ENCODE measurements at places on chromosomes 5 and 9.

DNA sequence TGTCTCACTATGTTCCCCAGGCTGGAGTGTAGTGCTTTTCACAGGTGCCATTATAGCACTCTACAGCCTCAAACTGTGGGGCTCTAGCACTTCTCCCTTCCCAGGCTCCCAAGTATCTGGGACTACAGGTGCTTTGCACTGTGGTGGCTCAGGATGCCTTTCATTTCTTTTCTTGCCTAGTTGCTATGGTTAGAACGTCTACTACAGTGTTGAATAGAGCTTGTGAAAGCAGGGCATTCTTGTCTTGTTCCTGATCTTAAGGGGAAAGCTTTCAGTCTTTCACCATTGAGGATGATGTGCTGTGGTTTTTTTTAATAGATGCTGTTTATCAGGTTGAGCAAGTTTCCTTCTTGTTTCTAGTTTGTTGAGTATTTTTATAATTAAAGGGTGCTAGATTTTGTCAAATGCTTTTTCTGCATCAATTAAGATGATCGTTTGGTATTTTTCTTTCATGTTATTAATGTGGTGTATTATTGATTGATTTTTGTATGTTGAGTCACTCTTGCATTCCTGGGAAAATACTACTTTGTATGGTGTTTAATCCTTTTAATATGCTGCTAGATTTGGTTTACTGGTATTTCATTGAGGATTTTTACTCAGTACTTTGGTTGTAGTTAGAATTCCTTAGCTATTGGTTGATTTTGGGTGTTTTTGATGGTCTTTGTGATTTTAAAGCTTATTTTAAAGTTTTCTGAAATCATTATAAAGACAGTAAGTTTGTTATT is 35.6 kb downstream of the GPBP1 start:
- DNase-seq: no peak

DNA sequence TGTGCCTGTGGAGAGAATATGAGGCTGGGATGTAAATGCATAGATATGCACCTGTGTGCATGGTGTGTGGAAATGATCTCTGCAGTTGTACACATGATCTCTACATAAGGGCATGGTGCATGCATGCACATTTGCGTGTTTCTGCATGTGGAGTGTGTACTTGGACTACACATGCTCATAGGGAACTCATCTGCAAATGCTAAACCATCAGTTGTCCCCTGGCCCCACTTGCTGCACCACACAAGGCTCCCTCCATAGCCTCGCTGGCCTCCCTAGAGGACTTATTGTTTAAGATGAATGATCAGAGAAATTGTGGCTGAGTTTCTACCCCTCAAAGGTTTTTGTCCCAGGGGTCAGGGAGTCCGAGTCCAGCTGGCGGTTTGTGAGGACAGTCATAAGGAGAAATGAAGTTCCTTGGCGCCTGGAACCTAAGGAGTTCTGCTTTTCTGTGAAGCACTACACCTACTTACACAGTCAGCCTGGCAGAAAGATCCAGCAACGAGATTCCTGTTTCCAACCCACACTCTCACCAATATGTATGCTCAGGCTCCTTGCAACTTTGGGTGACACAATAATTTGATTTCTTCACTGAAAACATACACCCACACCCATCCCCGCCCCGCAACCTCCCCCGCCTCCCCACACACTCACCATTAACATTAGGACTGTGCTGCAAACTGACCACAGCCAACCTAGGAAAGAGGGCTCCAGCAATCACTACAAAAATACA is 79.9 kb upstream of the CPEB4 start:
- no peak for DNase-seq

DNA sequence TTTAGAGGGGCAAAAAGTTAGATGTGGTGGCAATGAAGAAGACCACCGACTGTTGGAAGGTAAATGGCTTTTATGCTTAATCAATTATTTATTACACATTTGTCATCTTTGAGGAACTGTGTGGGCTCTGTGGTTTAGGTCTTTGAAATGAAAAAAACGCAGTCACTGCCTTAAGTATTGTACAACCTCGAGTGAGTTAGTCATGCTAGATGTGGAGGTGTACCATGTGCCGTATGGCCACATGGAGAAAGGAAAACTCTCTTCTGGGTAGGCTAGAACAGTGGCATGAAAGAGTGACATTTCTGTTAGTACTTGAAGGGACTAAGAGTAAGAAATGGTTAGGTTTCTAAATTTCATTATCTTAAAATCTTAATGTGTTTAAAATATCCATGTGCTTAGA is 166.1 kb downstream of the HACD4 start:
- DNase-seq: no peak

DNA sequence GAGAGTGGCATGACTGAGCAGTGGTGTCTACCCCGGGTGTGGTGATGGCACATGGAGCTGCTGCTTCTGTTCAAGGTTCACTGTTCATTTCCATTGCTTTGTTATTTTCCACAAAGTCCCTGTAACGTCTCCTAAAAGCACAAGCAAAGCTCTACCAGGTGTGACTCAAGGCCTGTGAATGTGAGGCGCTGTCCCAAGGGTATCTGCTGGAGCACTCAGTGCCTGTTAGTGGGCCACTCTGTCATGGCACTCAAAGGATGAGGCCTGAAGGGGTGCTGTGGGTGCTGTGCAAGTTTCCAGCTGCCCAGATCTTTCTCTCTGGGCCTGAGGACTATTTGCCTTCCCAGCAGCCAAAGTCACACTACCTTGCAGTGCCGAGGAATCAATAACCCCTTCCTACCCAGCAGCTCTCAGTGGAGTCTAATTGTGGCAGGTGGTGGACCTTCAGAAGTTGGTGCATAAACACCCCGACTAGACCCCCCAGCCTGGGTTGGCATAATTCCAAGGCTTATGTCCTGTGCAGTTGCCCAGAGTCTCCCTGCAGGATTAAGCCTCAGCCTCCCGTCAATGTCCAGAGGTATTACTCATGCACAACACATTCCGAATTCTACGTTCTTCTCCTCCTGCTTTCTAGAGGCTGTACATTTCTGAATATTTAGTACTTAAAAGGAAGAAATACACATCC is 17.4 kb upstream of the PTCH1 start:
- no peak for DNase-seq

DNA sequence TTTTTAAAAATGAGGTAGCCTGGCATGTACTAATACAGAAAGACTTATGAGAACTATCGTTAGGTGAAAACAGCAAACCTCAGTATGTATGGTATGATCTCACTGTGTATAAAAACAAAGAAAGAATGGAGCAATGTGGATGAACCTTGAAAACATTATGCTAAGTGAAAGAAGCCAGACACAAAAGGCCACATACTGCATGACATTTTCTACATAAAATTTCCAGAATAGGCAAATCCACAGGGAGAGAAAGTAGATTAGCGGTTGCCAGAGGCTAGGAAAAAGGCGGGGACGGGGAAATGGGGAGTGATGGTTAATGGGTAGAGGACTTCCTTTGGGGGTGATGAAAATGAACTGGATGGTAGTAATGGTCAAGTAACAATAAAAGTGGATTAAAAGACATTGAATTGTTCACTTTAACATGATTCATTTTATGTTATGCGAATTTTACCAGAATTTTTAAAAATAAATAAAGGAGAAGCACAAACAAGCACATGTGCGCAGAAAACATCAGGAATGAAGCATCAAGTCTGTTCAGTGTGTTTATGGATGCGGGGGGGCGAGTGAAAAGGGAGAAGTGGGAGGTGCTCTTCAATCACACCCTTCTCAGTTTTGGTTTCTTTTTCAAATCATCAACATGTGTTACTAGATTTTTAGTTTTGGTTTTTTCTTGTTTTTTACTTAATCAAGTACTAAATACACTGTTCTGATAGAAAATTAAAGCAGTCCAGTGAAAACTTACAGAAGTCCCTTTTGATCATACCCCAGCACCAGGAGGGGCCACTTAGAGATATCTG is 16.3 kb downstream of the ROR2 start:
- DNase-seq: no peak

GRCh38 chr9:110213413-110214044 is 5.6 kb upstream of the C9orf152 start:
- DNase-seq: no peak

GRCh38 chr5:148372893-148373292 is 10.9 kb upstream of the FBXO38 start:
- no peak for DNase-seq

- no peak for DNase-seq
These were observed 66.2 kb downstream of the MVB12B start for GRCh38 chr9:126392662-126393371.

GRCh38 chr9:90961375-90961774 is 159.8 kb downstream of the SYK start:
- DNase-seq: no peak

GRCh38 chr9:36140086-36141084 is 3.9 kb downstream of the GLIPR2 start:
- no peak for DNase-seq

DNA sequence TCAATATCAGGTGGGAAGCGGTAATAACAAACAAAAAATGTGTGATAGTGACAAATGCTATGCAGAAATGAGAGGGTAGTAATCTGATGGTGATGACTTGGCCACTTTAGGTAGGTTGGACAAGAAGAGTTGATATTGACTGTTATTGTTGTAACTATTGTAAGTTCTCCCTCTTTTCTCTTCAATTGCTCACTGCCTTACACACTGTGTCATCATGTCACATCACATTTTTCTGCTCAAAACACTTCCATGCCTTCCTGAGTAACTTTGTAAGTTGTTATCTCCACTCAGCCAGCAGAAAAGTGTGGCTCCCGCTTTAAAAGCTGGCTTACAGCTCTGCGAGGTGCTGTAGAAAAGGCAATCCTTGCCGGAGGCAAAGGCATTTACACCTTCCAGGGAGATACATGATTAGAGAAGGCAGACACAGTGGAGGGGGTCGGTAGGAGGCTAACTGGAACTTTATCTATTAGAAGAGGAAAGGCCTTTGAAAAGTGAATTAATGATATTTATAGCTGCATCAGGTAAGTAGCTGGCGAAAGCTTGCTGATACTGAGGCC is 85.2 kb upstream of the CLINT1 start:
- DNase-seq: no peak

DNA sequence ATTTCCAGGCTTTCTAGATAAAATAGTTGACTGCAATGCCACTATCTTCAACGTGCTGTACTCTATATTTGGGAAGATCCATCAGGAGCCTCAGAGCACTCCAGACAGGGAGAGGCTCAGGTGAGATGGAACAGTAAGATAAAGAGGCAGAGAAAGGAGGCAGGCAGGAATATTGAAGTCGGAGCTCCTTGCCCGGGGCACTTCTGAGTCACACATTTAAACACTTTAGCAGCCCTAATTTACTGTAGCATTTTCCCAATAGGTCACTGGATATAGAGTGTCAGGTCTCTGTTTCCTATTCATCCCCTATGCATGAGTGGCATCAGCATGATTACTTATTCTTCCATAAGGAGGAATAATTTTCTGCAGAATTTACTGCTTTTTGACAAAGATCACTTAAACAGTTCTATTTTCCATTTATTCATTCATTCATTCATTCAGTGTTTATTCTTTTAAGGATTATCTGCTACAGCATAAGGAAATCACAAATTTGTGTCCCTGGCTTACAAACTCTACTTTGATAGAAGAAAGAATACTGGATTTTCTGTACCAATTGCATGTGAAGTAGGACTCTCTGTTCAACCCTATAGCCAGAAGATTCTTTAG is 170.7 kb downstream of the MAPKAP1 start:
- no peak for DNase-seq

GRCh38 chr9:106707291-106707690 is 155.7 kb upstream of the ZNF462 start:
- no peak for DNase-seq

DNA sequence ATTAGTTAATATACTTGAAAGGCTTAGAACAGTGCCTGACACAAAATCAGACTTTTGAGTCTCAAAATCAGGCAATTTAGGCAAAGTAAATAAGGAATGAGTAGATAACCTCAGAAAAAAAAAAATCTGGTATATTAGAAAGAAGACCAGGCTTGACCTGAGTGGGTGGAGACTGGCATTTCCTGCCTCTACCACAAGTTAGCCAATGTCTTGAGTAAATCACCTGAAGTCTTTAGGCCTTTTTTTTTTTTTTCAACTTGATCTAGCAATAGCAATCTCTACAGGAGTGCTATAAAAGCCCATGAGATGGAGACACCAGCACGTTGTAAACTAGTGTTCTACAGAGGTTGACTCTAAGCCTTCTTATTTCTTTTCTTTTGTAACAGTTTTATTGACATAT is 104.2 kb upstream of the RASEF start:
- DNase-seq: no peak

GRCh38 chr5:143970159-143970558 is 158.2 kb downstream of the HMHB1 start:
- DNase-seq: no peak

GRCh38 chr9:14314929-14315874 is 1.3 kb upstream of the NFIB start:
- peak; percentile 73 for DNase-seq

- peak; percentile 61 for DNase-seq
These were observed 640 bp downstream of the TRIM32 start for GRCh38 chr9:116687754-116688135.

GRCh38 chr5:121834021-121834420 is 17.7 kb upstream of the FTMT start:
- DNase-seq: no peak

- no peak for DNase-seq
These were observed 19.5 kb upstream of the MED27 start for GRCh38 chr9:132099167-132099566.

GRCh38 chr9:87342743-87343142 is 154.9 kb upstream of the DAPK1 start:
- no peak for DNase-seq

- no peak for DNase-seq
These were observed 18.5 kb downstream of the PAEP start for GRCh38 chr9:135579889-135580660.

GRCh38 chr5:150765799-150766169 is 7.0 kb upstream of the DCTN4 start:
- DNase-seq: no peak

- DNase-seq: no peak
These were observed 95.0 kb downstream of the OSTF1 start for GRCh38 chr9:75183306-75183705.

DNA sequence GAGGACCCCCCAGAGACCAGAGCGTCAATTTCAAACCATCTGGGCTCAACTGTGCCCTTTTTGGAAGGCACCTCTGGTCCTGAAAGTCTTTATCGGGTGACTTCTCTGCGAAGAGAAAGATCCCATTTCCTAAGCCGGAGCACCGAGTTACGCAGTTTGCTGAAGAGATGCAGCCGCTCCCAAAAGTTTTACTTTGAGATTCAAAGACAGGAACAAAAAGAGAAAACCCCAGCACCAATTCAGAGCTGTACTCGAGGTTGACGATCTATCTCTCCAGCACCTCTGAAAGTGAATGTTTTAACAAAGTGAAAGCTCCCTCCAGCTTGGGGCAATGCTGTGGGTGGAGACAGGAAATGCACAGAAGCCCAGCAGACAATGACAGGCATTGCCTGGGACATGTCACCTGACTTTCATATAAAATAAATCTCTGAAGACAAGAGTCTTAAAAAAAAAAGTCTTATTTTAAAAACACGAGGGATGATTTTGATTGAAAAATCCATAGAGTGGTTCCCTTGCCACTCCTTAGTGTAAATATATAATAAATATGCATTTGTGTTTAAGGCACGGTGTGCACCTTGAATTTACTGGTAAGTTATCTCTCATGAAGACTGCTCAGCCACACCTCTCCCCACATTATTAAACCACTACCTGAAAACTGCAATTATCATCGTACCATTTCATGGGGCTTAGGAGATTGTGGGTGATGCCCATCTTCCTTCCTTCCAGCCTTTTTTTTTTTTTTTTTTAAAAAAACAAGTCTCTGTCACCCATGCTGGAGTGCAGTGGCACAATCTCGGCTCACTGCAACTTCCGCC is 79.9 kb downstream of the FNBP1 start:
- no peak for DNase-seq
